Lower lobe of right lung (tissue), 2 donors: ENCODE measurements at places on chromosomes 4 and X.

DNA sequence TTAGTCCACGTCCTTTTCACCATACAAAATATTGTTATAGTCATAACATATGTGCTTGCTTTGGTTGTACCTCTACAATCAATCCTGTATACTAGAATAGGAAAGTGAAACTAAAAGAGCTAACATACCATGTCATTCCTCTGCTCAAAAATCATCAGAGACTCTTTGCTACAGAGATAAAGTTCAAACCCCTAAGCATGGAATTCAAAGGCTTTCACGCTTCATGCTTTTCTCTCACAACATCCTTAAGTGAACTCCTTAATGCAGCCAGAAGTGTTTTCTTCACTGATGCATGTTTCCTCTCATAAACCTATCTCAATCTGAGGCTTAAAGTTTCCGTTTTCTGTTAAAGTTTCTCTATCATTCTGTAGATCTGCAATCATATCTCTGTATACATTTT lies 744.6 kb upstream of the IGFBP7 start:
- DNase-seq = no peak

DNA sequence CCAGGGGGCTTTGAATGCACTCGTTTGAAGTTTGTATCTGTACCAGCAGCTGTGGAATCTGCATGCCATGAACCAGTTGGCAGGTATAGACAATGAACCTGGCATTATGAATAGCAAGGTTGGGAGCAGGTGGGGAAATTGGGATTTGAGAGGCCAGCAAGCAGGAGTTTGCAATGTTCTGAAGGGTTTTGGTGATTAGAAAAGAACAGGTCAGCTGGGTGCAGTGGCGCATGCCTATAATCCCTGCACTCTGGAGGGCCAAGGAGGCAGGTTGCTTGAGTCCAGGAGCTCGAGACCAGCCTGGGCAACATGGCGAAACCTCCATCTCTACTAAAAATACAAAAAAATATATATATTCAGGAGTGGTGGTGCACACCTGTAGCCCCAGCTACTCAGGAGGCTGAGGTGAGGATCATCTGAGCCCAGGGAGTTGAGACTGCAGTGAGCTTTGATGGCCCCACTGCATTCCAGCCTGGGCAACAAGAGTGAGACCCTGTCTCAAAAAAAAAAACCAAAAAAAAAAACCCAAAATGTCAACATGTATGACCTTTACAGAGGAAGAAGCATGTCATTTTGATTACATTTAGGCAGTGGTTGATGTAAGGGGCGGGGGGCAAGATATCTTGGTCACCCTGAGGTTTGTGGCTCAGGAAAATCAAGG lies 63.9 kb downstream of the TSC22D3 start:
- no peak for DNase-seq

- peak; percentile 14 for DNase-seq
These were observed 106.0 kb downstream of the ADRA2C start for GRCh38 chr4:3871881-3872833.

- no peak for DNase-seq
These were observed 10.4 kb upstream of the NSUN7 start for GRCh38 chr4:40739347-40739746.

GRCh38 chrX:10166248-10166716 lies 9.5 kb downstream of the CLCN4 start:
- no peak for DNase-seq

GRCh38 chr4:109359040-109359646 lies 56.7 kb upstream of the COL25A1 start:
- DNase-seq = no peak

- no peak for DNase-seq
These were observed 45.4 kb downstream of the ANTXR2 start for GRCh38 chr4:80027611-80028010.

- DNase-seq = no peak
These were observed 245.2 kb upstream of the TET2 start for GRCh38 chr4:104901438-104901837.
